GF-D8 (cell line): ENCODE measurements at places on chromosomes 1 and 21.

- DNase-seq = no peak
These were observed 55.6 kb upstream of the MYOCOS start for GRCh38 chr1:171566467-171566866.

GRCh38 chr1:205961405-205961804 is 18.1 kb upstream of the SLC26A9 start:
- DNase-seq = no peak

- no peak for DNase-seq
These were observed 1.3 kb downstream of the TRIM67 start for GRCh38 chr1:231162970-231163829.

- peak; percentile 99 for DNase-seq
These were observed at the start of gene ILF2 for GRCh38 chr1:153670859-153671627. Gene ILF2, minus strand, starts transcription at chr1:153670993. Its CDS starts 71 bp downstream, at chr1:153670922.

DNA sequence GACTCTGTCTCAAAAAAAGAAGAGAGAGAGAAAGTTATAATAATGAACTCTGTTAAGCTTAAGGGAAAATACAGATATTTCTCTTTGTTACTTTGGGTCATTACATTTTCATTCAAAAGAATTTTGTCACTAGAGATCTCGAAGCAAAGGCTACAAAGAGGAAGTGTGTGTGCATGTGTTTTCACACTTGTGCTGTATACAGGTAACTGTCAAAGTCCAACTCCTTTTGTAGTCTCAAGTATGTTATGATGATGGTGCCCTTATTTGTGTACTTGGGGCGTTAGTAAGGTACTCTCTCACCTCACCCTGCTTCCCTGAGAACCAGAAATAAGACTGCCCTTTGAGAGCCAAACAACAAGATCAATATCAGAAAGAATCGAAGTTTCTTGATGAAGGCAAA is 152.9 kb upstream of the ZNF644 start:
- DNase-seq = no peak

GRCh38 chr1:116270316-116271057 is 102.6 kb upstream of the ATP1A1 start:
- no peak for DNase-seq

DNA sequence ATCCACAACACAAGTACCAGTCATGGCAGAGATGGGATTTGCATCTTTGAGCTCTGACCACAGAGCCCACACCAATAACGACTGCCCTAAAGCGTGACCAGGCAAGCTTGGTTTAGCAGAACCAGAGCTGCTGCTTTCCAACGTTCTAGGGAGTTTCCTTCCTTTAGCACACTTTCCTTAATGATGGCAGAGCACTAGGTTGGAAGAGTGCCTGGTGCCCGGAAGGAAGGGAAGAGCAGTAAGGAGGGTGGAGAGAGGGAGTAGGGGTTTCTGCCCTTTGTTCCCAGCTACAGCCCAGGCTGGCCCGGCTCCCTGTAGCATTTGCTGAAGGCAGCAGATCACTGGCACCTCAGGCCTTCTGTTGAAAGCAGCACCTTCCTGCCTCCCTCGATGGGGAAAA is 6.1 kb upstream of the EVA1C start:
- no peak for DNase-seq

DNA sequence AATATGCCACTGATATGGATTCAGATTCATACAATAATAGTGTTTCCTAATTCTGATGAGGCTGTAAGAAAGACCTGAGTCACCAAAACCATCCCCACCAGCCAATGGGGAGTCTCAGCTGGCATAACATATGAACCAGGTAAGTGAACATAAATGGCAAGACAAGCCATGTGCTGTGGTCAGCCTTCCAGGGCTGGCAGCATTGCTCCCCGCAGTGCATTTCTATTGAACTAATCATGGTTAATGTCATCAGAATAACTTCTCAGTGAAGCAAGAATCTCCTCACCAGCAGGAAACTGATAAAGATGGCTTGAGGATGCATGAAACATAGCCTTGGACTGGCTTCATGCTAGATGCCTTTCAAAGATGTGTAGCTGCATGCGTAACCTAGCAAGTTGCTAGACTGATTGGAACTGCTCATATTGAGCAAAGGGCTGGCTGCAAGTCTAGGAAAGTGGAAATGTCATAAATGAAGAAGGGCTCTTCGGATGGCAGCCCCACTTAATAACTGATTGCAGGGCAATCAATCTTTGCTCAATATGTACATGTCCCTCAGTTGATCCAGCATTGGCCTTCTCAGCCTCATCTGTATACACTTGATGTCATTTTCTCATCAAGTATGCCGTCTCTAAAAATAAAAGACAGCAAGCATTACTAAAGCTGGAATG is 88.0 kb downstream of the NTNG1 start:
- no peak for DNase-seq

DNA sequence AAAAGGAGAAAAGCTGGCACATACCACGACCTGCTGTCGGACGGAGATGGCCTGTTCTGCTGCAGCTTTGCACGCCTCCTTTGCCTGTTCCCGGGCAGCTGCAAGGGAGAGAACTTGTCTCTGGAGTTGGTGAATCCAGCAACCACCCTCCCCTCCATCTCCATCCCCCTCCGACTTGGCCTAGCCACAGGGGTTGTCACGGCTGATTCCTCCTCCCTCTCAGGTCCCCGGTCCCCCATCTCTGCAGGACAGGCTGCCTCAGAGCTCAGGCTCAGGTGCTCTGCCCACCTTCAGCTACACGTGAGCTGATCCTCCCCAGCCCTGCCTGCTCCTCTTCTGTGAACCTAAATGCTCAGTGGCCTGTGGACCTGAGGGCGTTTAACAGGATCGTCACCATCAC is 11.1 kb upstream of the SRM start:
- DNase-seq = no peak

DNA sequence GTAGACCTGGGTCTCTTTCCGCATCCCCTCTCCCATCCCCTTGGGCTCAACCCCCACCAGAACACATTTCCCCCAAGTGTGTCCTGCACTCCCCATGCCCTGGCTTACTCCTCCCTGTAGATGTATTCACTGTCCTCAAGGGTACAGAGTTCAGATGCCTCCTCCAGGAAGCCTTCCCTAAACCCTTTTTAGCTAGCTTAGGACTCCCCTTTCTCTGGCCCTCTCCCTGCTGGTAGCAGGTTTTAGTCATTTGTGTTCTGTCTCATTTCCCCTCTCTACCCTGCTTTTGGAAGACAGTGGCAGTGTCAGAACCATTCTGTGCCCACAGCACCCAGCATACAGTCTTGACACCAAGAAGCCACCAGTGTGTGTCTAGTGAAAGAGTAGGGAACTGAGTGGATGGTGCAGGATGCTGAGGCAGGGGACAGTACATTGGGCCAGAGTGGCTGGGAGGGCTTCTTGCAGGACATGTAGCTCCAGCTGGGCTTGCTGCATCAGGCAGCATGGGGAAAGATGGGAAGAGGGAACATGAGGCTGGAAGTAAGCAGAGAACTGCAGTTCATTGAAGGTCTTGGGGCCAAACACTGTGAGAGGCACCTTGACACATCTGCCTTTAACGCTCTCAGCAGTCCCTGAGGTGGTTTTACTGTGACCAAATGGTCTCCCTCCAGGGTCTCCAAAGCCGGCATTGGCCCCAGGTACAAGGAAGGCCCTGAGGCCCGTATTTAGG is 2.5 kb downstream of the FOXO6 start:
- no peak for DNase-seq

DNA sequence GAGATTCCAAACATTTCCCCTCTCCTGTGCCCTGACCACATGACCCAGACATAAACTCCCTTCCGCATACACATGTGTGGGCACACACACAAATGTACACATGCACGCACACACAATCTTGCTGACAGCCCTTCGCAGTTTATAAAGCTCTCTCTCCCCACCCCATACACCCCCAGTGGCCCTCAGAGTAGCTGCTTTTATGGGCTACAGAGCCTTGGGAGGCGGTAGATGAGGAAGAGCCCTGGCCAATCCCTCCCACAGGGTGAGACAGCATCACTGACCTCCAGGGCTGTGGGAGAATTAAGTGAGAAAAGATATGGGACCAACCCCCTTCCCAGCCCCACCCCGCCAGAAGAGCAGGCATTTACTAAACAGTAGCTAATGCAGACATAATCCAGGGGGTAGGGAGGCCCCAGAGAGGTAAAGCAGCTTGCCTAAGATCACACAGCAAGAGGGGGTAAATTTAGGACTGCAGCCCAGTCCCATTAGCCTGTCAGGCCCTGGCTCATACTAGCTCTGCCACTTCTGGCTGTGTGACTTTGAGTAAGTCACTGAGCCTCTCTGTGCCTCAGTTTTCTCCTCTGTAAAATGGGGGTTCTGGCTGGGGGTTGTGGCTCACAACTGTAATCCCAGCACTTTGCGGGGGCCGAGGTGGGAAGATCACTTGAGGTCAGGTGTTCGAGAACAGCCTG is 5.1 kb downstream of the SDC3 start:
- DNase-seq = no peak

DNA sequence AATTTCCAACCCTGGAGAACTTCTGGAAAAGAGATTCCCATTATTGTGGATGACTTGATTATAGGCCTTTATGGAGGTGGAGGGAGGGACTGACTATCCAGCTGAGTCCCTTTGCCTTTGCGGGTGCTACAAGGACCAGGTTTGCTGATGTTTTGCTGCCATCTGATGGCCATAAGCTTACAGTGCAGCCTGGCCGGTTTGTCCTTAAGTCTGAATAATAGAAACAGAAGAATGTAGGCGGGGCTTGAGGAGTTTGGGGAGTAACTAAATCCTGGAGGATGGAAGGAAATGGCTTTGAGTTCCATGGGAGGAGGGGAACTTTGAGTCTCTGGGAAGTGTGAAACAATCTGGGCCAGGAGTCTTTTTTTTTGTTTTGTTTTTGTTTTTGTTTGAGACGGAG is 55.7 kb upstream of the CD1D start:
- DNase-seq = peak; percentile 14

DNA sequence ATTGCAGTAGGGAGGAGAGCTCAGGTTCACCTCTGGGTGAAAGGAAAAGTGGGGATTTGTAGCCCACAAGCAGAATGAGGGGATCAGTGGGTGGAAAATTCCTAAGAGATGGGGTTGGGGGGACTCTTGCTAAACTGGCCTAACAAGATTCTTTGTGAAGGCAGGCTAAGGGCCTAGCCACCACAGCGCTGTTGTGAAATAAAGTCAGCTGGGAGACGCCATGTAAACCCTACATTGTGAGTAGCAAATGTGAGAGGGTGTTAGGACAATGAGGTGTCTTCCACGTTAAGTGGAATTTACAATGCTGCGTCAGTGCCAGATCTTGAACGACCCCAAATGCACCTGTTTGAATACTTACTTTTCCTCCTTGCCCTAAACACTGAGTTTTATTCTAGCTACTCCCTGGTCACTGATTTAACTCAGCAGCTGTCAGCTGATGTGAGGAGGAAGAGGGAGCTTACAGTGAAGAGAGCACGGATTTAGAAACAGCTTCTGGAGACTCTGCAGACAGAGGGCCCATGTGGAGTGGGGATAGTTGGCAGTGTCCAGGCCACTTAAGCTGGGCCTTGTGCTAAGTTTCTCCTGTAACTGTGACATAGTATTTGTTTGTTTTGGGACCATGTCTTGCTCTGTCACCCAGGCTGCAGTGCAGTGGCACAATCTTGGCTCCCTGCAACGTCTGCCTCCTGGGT is 17.3 kb downstream of the PDPN start:
- DNase-seq = no peak

GRCh38 chr1:160519642-160520435 is 3.2 kb downstream of the SLAMF6 start:
- DNase-seq = no peak

GRCh38 chr1:21337928-21338572 is 47.8 kb upstream of the ECE1 start:
- DNase-seq = peak; percentile 85

DNA sequence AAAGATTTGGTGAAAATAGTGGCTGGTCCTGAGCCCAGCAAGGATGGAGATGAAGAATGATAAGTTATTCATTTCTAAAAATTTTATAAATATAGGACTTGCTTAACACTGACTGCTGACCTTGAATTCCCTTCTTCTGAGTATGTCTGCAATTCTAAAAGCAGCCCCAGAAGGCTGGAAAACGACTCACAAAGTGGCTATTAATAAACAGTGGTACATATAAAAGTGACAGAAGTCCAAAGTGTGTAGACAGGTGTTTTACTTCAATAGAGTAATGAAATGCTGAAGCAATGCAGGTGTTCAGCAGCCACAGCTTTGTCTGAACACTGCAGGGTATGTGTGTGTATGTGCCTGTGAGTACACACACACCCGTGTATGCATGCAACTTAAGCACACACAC is 219.0 kb upstream of the NRIP1 start:
- DNase-seq = no peak

- DNase-seq = no peak
These were observed 3.9 kb downstream of the CAPN9 start for GRCh38 chr1:230750986-230751625.

DNA sequence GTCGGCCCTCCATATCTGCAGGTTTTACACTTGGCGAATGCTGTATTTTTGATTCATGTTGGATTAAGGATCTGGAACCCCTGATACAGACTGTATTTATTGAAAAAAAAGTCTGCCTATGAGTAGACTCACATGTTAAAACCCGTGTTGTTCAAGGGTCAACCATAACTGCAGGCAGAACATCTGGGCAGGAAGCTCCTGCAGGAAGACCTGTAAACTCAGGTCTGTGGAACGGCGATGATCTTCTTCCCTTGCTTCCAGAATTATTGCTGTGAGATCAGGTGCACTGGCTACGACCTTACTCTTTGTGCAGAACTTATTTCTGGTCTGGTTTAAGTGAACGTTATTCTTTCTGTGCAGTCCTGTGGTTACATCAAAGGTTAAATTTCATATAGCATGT is 96.6 kb downstream of the DISC1 start:
- no peak for DNase-seq

DNA sequence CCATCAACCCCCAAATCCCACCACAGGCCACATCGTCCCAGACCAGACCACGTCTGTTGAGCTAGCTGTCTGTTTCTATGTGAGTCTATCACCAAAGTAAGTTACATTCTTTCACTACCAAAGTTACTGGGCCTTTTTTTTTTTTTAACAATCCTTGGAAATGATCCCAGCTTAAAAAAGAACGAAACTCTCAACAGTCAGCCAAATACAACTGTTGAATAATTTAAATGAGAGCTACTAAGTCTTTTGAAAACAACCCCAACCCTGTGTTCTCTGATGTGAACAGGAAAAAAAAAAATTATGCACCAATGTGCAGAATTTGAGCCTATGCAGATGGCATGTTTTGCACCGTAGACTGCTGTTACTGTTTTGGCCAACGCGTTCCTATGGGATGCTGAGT is 134.0 kb upstream of the ETS2 start:
- DNase-seq = no peak

- DNase-seq = no peak
These were observed 971 bp upstream of the RNF2 start for GRCh38 chr1:185044387-185044786.

GRCh38 chr1:225460737-225461532 is 33.1 kb upstream of the LBR start:
- no peak for DNase-seq

GRCh38 chr1:68111519-68112436 is 61.4 kb upstream of the DIRAS3 start:
- DNase-seq = no peak

- DNase-seq = peak; percentile 39
These were observed 10.2 kb downstream of the EEIG2 start for GRCh38 chr1:108570128-108570527.

DNA sequence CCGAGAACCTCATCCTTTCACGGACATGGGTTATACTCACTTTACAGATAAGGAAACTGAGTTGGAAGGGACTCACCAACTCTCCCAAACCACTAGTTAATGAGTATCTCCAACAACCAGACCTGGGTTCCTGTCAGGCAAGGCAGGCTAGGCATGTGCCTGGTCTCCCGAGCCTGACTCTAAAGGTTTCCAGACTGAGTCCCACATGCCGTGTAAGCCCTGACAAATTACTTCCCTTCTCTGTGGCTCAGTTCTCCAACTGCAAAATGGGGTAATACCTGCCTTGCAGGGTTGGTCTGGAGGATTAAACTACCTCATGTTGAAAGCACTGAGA is 34.3 kb downstream of the SSBP3 start:
- DNase-seq = no peak

- DNase-seq = no peak
These were observed 190.2 kb downstream of the RASAL2 start for GRCh38 chr1:178284058-178284457.
